Esophagus squamous epithelium (tissue), 5 donors: ENCODE measurements at places on chromosomes 12 and 14. TPM values are rescaled to one million over a fixed set of nuclear protein-coding genes. Genes with fewer than 3 reads are reported as not detected.

CLEC12A gene
- total RNA-seq: 1.5 TPM

ATG2B gene
- total RNA-seq: 24.6 TPM

RERG gene
- total RNA-seq: 3.2 TPM

ASCL1 gene
- not detected for total RNA-seq

SERPINA9 gene
- total RNA-seq: not detected

MDM1 gene
- total RNA-seq: 8.0 TPM

CD27 gene
- 1.5 TPM for total RNA-seq

GLT1D1 gene
- total RNA-seq: 0.75 TPM

TOMM20L gene
- total RNA-seq: not detected

TPH2 gene
- not detected for total RNA-seq

C12orf60 gene
- total RNA-seq: 2.6 TPM

JDP2 gene
- total RNA-seq: 41.8 TPM

POMT2 gene
- 7.3 TPM for total RNA-seq

CLIP1 gene
- total RNA-seq: 112 TPM

GRCh38 chr12:111429828-111430432 is 24.2 kb downstream of the SH2B3 start:
- peak overlapping the region; percentile 71 for H3K27ac ChIP-seq
- no peak overlapping the region for H3K4me3 ChIP-seq
- H3K4me1 ChIP-seq: peaks cover 23% of the 10 kb centered on the region
- no peak for DNase-seq

- no peak for DNase-seq
- H3K36me3 ChIP-seq: no peaks in the 10 kb centered on the region
- no peak overlapping the region for H3K4me3 ChIP-seq
- H3K27me3 ChIP-seq: no peaks in the 10 kb centered on the region
- H3K4me1 ChIP-seq: no peaks in the 10 kb centered on the region
These were observed 274.1 kb downstream of the ADAMTS20 start for GRCh38 chr12:43277651-43278540.

- no peaks in the 10 kb centered on the region for H3K36me3 ChIP-seq
- H3K4me3 ChIP-seq: no peak overlapping the region
- H3K27me3 ChIP-seq: no peaks in the 10 kb centered on the region
These were observed 150.2 kb upstream of the C14orf180 start for GRCh38 chr14:104429291-104429861.

DNA sequence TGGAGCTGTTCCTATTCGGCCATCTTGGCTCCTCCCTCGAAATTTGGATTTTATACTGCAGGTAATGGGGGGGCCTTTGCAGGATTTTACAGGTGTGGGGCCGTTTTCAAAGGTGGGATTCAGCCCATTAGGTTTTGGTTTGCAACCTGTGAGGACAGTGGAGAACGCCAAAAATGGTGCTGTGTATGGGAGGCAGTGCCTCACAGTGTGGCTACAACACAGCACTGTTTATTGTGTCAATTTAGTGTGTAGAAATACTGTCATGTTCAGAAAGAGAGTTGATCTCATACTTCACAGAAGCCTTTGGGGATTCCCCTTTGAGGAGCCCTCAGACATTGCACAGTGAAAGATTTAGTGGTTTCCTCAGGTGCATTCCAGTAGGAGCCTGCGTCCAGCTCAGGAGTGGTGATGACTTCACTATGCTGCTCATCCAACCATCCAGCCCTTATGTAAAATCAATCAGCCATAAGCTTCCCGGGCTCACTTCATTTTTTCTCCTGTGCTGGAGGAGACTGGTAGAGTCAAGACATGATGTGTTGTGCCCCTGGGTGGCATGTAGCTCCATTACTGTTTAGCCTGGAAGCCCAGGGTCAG is 92.7 kb upstream of the PRMT8 start:
- H3K27ac ChIP-seq: no peak overlapping the region
- no peaks in the 10 kb centered on the region for H3K36me3 ChIP-seq
- no peaks in the 10 kb centered on the region for H3K27me3 ChIP-seq
- DNase-seq: no peak
- H3K4me1 ChIP-seq: no peaks in the 10 kb centered on the region

GRCh38 chr12:98446682-98447081 is 68.7 kb upstream of the TMPO start:
- no peak overlapping the region for H3K4me3 ChIP-seq
- DNase-seq: no peak
- peaks cover 4% of the 10 kb centered on the region for H3K4me1 ChIP-seq
- H3K36me3 ChIP-seq: no peaks in the 10 kb centered on the region

- H3K27me3 ChIP-seq: no peaks in the 10 kb centered on the region
- no peak overlapping the region for H3K4me3 ChIP-seq
- H3K4me1 ChIP-seq: no peaks in the 10 kb centered on the region
- no peak for DNase-seq
- H3K36me3 ChIP-seq: no peaks in the 10 kb centered on the region
- no peak overlapping the region for H3K27ac ChIP-seq
These were observed 25.6 kb downstream of the NDUFA12 start for GRCh38 chr12:94977766-94978468.

DNA sequence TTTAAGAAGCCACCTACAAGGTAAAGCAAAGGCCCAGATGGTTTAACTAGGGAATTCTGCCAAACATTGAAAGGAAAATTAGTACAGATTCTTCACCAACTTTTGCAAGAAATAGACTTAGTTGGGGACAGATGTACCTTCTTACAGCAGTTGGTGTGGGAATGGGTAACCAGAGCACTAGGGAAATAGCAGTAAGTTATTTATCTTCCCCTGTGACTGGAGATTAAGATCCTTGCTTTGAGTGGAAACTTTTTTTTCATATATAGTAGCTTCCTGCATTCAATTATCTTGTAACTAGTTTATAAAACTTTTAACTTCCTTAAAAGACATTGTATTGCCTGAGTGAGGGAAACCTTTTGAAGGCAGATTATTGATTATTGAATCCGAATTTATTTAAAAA is 44.2 kb downstream of the ARID2 start:
- no peak overlapping the region for H3K27ac ChIP-seq
- DNase-seq: no peak
- H3K4me1 ChIP-seq: no peaks in the 10 kb centered on the region
- H3K36me3 ChIP-seq: no peaks in the 10 kb centered on the region
- no peaks in the 10 kb centered on the region for H3K27me3 ChIP-seq
- H3K4me3 ChIP-seq: no peak overlapping the region

GRCh38 chr12:49827401-49828099 is 663 bp downstream of the NCKAP5L start:
- peak overlapping the region; percentile 89 for H3K4me3 ChIP-seq
- H3K4me1 ChIP-seq: peaks cover 44% of the 10 kb centered on the region
- DNase-seq: no peak
- peak overlapping the region; percentile 97 for H3K27ac ChIP-seq
- H3K27me3 ChIP-seq: no peaks in the 10 kb centered on the region

DNA sequence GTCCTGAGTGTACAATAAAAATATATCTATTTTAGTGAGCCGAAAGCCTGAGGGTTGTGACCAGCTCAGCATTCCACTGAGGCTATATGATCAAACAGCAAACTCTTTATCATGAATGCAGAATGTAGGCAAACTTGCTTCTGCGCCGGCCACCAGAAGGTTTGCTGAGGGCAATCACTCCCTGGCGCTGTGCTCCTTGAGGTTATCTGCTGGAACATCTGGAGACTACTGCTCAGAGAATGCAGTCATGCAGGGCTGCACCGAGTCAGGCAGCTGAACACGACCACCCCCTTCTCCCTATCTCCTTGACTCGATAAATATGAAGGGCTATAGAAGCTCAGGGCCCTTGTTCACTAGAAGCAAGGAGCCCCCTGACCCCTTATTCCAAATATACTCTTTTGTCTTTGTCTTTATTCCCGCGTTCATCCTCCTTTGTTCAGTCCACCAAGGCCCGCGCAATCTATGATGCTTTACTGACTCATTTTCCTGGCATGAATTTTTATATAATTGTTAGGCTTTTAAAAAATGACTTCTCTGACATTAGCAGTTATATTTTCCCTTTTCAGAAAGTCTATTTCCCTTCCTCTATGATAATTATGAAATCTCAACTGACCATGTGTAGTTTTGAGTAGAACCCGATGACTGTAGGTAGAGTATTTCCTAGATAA is 1089.3 kb downstream of the SLC16A7 start:
- H3K36me3 ChIP-seq: no peaks in the 10 kb centered on the region
- H3K4me3 ChIP-seq: no peak overlapping the region
- DNase-seq: no peak
- no peaks in the 10 kb centered on the region for H3K4me1 ChIP-seq

GRCh38 chr12:56679883-56680575 is 8.1 kb downstream of the PTGES3 start:
- H3K4me3 ChIP-seq: no peak overlapping the region
- peaks cover 88% of the 10 kb centered on the region for H3K4me1 ChIP-seq
- no peak overlapping the region for H3K27ac ChIP-seq
- DNase-seq: no peak

- no peak overlapping the region for H3K4me3 ChIP-seq
- peaks cover 18% of the 10 kb centered on the region for H3K4me1 ChIP-seq
- H3K27me3 ChIP-seq: no peaks in the 10 kb centered on the region
- H3K36me3 ChIP-seq: no peaks in the 10 kb centered on the region
- H3K27ac ChIP-seq: no peak overlapping the region
- no peak for DNase-seq
These were observed 22.4 kb upstream of the P2RX4 start for GRCh38 chr12:121187501-121187900.

- no peaks in the 10 kb centered on the region for H3K36me3 ChIP-seq
- H3K27me3 ChIP-seq: no peaks in the 10 kb centered on the region
- H3K27ac ChIP-seq: no peak overlapping the region
- no peak overlapping the region for H3K4me3 ChIP-seq
- no peaks in the 10 kb centered on the region for H3K4me1 ChIP-seq
- DNase-seq: no peak
These were observed 70.7 kb downstream of the SRRM4 start for GRCh38 chr12:119052001-119052400.

- H3K27ac ChIP-seq: no peak overlapping the region
- no peaks in the 10 kb centered on the region for H3K36me3 ChIP-seq
- peaks cover 8% of the 10 kb centered on the region for H3K4me1 ChIP-seq
- H3K4me3 ChIP-seq: no peak overlapping the region
- no peak for DNase-seq
These were observed 75.0 kb downstream of the BICD1 start for GRCh38 chr12:32181498-32182175.

GRCh38 chr12:27284751-27285150 is 40.7 kb downstream of the STK38L start:
- H3K4me3 ChIP-seq: no peak overlapping the region
- H3K27ac ChIP-seq: peak overlapping the region; percentile 51
- no peaks in the 10 kb centered on the region for H3K36me3 ChIP-seq
- H3K4me1 ChIP-seq: no peaks in the 10 kb centered on the region

DNA sequence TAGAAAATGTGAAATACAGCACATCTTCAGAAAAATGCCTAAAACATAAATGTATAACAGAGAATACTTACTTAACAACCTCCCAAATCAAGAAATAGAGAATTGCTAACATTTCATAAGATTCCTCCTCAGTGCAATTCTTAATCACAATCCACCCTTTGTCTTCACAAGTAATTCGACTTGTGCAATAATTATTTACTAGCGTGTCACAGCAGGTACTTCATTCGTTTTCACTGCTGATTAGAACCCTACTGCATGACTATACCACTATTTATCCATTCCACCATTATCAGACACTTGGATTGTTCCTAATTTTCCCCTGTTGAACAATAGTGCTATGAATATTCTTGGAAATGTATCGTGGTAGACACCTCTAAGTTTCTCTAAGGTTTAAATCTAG is 64.9 kb upstream of the BBS10 start:
- H3K27me3 ChIP-seq: no peaks in the 10 kb centered on the region
- DNase-seq: no peak
- peaks cover 16% of the 10 kb centered on the region for H3K36me3 ChIP-seq
- peaks cover 13% of the 10 kb centered on the region for H3K4me1 ChIP-seq
- no peak overlapping the region for H3K27ac ChIP-seq
- no peak overlapping the region for H3K4me3 ChIP-seq

DNA sequence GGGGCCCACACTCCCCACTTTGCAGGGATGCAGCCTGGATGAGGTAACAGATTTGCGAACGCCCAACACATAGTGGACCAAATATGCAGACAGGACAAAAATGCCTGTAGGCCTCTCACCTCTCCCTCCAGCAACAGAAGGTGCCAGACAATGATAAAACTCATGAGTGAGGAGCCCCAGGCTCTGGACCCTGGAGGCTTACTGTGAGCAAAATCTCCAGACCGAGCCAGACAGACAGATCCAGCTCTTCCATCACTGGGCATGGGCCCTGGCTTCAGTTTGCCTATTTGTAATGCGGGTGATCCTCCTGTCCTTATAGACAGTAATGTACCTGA is 42.3 kb downstream of the IRF2BPL start:
- H3K4me3 ChIP-seq: no peak overlapping the region
- H3K4me1 ChIP-seq: no peaks in the 10 kb centered on the region
- no peaks in the 10 kb centered on the region for H3K27me3 ChIP-seq
- H3K27ac ChIP-seq: no peak overlapping the region

GRCh38 chr12:20351406-20351805 is 16.9 kb upstream of the PDE3A start:
- no peaks in the 10 kb centered on the region for H3K4me1 ChIP-seq
- H3K27me3 ChIP-seq: no peaks in the 10 kb centered on the region
- H3K27ac ChIP-seq: no peak overlapping the region
- H3K4me3 ChIP-seq: no peak overlapping the region

DNA sequence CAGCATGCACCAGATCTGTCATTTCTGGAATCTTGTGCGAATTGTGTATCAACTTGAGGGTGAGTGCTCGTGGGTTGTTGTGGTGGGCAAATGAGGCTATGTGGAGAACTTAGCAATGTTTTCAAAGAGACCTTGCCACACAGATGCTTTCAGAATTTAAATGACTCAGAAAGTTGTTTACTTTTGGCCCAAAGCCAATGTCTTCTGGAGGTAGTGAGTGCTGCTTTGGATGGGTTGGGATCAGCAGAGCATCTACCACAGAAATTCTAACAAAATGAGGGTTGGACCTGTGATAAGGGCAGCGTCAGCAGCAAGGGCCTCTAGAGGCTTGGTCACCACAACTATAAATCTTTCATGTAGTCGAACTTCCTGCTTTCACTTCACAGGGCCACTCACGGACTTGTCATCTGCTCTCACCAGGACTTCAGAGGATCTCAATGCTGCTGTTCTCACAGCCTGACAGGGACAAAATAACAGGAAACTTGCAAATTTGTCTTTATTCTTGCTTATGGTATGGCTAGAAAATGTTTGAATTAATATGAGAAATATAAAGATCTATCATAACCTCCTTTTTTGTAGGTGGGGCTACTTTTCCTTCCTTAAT is 111.4 kb downstream of the DACT1 start:
- no peak for DNase-seq
- H3K36me3 ChIP-seq: no peaks in the 10 kb centered on the region
- H3K27me3 ChIP-seq: no peaks in the 10 kb centered on the region
- no peak overlapping the region for H3K27ac ChIP-seq

GRCh38 chr12:88805692-88806091 is 225.4 kb upstream of the KITLG start:
- peak overlapping the region; percentile 13 for H3K27ac ChIP-seq
- no peak overlapping the region for H3K4me3 ChIP-seq
- H3K27me3 ChIP-seq: no peaks in the 10 kb centered on the region

- H3K4me3 ChIP-seq: peak within 1 kb of the TSS; percentile 92
- no peaks in the 10 kb centered on the region for H3K27me3 ChIP-seq
- peak within 1 kb of the TSS; percentile 94 for H3K27ac ChIP-seq
- DNase-seq: peak; percentile 19
- H3K4me1 ChIP-seq: no peaks in the 10 kb centered on the region
- no peaks in the 10 kb centered on the region for H3K36me3 ChIP-seq
These were observed at the start of the genes AKAP3 and NDUFA9 for GRCh38 chr12:4648501-4649357. Gene AKAP3, minus strand, starts transcription at chr12:4649051. Its CDS starts 10,855 bp downstream, at chr12:4638196. Gene NDUFA9, plus strand, starts transcription at chr12:4649114. Its CDS starts 13 bp downstream, at chr12:4649127.

- H3K36me3 ChIP-seq: no peaks in the 10 kb centered on the region
- DNase-seq: no peak
- H3K4me3 ChIP-seq: no peak overlapping the region
- H3K27me3 ChIP-seq: no peaks in the 10 kb centered on the region
These were observed 5.7 kb downstream of the SLC6A13 start for GRCh38 chr12:256958-257357.
